ENCODE measurements at places on chromosomes 16 and 17.

- DNase-seq: no peak
Measured at GRCh38 chr17:35051579-35052240, 11.8 kb downstream of the RFFL start.

DNA sequence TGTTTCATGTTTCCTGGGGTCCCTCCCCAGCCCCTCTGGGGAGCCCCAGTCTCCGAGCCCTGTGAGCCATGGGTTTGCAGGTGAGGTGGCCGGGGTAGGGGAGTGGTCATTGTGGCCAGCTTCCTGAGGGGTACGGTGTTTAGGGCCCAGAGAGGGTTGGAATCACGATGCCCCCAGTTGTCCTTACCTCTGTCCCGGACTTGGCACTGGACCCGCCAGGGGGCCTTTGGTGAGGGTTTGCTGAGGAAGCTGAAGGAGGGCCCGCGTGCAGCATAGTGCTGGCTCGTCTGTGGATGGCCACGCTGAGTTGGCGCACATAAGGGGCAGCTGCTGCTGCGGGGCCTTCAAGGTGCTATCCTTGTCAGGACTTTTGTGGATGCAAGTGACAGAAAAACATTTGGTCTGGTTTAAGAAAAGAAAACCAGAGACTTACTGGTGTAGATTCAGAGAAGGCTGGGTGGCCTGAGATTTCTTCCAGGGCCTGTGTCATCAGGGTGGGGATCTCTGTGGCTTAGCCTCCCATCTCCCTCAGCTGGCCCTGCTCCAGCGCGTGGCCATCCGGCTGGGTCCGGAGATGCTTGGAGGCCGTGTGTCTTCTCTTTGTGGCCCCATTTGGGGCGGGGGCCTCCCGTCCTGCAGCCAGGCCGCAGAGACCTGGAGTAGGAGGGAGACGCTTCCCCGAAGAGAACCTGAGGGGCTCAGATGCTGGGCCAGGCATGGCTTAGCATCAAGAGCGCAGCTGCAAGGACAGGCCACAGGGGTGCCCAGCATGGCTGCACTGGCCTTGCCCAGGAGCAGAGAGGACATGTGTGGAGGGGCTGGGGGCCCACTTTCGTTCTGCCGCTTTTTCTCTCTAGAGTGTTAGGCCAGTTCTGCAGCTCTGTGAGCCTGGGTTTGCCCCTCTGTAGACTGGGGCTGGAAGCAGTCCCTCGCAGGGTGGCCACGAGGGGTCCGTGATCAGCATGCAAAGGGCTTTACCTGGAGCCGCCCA lies 33.7 kb upstream of the NUDT16L1 start:
- no peak for DNase-seq

DNA sequence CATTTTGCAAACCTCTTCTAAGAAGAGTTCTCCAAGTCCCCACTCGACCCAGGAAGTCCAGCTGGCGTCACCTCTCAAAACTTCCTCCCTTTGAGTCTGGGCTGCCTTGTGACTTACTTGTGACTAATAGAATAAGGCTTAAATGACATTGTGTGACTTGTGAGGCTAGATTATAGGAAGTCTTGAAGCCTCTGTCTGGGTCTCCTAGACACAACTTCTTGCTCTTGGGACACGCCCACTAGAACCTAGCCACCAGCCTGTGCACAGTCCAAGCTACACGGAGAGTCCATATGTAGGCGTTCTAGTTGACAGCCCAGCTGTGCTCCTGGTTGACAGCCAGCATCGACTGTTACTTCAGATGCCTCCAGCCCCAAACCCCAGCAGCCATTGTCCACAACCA lies 66.7 kb upstream of the TANC2 start:
- DNase-seq: no peak

GRCh38 chr17:77365584-77366186 lies 224.9 kb downstream of the SEC14L1 start:
- no peak for DNase-seq

DNA sequence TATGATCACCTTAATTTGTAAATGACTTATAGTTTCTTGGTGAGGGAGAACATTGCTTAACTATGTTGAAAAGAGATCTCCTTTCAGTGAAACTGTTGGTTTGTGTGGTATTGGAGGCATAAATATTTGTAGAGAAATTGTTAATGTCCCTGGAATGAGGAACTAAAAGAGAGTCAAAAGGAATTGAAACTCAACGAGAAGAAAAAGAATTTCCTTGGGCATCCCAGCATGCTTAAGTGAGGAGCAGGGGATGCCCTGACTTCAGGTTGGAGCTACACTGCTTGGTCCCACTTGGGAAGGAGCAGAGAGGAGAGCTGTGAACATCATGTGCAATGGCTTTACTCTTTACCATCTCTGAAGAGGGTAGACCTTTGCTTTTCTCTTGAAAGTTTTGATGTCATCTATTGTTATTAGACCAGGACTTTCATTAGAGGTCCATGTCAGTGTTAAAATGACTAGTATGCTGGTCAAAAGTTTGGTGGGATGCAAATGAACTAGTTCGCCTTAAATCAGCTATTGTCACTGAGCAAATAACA lies 21.7 kb downstream of the KRT23 start:
- DNase-seq: no peak

GRCh38 chr17:6159541-6160231 lies 89.5 kb downstream of the WSCD1 start:
- DNase-seq: no peak

DNA sequence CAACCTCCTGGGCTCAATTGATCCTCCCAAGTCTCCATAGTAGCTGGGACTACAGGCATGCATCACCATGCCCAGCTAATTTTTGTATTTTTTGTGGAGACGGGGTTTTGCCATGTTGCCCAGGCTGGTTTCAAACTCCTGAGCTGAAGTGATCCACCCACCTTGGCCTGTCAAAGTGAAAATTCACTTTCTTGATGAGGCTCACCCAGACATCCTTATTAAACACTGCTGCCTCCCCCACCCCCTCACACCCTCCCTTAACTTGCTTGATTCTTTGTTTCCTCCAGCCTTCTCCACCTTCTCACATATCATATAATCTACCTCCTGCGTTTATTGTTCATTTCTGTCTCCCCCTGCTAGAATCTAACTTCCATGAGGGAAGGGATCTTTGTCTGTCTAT lies 46.0 kb upstream of the TEX2 start:
- no peak for DNase-seq

- peak; percentile 67 for DNase-seq
Measured at GRCh38 chr17:1055751-1056645, 59.1 kb downstream of the TIMM22 start.

- no peak for DNase-seq
Measured at GRCh38 chr16:81614171-81614570, 164.9 kb upstream of the PLCG2 start.

DNA sequence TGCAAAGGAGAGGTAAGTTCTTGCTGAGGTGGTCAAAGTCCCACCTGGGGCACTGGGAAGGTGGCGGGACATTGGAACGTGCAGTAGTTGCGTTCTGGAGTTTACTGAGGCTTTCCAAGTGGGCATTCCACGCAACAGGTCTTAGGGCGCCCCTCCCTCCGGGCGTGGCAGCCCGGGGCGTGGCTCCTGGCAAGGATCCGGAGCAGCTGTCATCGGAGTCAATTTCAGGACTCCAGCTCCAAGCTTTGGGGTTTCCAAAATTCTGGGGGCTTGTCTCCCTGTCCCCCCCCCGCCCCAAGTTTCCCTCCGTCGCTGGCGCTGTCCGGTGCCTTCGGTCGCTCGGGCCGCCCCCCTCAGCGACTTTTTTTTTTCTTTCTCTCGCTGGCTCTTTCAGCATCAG lies 43.1 kb upstream of the AMZ2 start:
- DNase-seq: no peak

GRCh38 chr16:72487283-72487682 lies 315.3 kb upstream of the PMFBP1 start:
- no peak for DNase-seq

DNA sequence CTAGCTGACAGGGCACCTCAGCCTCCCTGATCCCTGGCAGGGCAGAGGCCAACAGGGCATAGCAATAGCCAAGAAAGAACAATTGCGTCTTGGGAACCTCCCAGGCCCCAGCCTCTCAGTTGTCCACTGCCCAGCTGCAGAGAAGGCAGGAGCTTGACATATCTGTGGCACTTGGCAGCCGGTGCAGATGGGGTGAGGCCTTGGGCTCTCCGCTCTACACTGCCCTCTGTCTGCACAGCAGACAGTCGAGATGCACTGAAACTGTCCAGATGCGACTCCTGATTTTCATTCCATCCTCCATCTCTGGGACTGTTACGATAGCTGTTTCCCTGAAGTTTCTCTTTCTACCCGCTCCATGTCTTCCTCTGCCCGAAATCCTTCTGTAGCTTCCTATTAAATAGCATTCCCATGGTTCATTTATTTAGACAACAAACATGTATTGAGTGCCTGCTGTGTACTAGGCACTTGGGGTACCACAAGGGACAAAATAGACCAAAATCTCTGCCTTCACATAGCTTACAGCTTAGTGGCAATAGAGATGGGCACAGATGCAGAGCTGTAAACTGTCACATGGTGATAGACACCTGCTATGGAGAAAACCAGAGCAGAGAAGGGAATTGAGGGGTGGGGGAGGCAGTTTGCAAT lies 3.3 kb downstream of the POLR3E start:
- DNase-seq: no peak

DNA sequence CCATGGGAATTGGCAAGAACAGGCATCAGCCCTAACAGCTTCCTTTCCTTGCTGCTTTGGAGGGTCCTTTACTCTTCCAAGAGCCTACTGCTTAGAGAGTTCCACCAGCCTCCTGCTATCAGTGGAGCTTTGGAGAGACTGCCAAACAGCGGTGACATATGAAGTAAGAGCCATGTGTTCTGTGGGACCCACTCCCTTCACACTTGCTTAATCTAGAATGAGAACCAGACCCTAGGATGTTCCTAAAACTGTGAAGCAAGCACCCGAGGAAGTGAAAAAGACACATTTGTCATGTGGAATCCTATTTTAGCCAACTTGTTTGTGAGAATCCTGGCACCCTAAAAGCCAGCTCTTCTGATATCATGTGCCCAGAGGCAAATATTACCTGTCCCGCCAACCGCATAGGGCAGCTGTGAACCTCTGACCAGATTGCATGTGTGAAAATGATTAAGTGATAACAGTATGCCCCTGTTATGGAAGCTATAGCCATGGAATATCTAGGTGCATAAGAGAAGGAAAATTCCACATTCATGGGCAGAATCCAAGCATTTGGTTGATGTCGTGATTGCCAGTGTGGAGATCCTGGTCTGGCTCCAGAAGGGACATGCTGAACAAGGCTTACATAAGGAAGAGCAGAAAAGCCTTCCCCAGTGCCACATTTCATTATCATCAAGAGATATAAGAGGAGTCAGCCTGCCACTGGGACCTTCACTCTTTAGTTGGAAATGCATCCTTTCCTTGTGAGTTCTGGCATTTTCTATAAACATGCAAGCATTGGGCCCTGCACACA lies 18.7 kb downstream of the RCVRN start:
- DNase-seq: no peak

- no peak for DNase-seq
Measured at GRCh38 chr17:49567104-49567521, 8.6 kb upstream of the NXPH3 start.

DNA sequence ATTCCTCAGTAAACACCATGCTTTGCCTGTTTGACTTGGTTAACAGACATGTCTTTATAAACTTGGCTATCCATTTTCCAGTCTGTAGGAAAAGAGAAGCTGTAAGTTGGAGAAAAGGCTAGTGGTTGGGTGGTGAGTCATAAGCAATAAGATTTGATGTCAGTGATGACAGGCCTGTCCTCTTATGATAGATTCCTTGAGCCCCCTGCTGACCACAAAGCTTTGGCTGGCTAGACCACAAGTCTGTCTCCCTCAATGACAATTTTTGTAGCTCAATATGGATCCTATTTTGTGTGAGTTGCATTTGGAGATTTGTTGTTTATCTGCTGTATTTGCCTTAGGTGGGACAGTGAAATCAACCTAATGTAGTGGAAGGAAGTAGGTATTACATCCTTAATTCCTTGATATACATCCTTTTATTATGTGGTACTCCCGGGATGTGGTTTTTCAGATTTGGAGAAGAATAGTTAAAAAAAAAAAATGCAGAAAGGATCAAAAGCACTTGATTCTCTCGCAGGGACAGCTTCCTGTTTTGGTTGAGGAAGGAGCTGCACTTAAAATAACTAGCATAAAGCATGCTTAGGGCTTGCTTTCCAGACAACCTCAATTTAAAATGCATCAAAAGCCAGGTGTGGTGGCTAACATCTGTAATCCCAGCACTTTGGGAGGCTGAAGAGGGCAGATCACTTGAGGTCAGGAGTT lies 67.4 kb downstream of the SIAH1 start:
- no peak for DNase-seq

DNA sequence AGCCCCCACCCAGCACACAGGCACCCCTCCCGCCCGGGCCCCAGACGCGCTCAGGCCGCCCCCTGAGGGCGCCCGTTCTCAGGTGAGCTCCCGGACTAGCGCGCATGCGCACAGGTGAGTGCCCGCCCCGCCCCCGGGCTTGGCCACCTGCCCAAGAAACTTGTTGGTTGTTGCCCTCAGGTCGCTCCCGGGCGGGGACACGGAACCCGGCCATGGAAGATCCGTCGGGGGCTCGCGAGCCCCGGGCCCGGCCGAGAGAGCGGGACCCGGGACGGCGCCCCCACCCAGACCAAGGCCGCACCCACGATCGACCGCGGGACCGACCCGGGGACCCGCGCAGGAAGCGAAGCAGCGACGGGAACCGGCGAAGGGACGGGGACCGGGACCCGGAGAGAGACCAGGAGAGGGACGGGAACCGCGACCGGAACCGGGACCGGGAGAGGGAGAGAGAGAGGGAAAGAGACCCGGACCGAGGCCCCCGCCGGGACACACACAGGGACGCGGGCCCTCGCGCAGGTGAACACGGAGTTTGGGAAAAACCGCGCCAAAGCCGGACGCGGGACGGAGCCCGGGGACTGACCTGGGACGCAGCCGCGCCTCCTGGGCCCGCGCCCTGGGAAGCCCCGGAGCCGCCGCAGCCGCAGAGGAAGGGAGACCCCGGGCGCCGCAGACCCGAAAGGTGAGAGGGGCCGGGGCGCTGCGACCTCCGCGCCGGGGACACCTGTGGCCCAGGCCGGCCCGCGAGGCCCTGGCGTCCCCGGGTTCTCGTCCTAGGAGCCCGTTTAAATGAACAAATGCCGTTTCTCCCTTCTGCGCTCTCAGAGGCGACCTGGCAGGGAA lies at the start of gene MARVELD3:
MARVELD3 (plus strand) TSS at position 167 of the 840 bp plus-strand sequence; CDS start at position 213, 46 bp downstream.
- peak; percentile 81 for DNase-seq

DNA sequence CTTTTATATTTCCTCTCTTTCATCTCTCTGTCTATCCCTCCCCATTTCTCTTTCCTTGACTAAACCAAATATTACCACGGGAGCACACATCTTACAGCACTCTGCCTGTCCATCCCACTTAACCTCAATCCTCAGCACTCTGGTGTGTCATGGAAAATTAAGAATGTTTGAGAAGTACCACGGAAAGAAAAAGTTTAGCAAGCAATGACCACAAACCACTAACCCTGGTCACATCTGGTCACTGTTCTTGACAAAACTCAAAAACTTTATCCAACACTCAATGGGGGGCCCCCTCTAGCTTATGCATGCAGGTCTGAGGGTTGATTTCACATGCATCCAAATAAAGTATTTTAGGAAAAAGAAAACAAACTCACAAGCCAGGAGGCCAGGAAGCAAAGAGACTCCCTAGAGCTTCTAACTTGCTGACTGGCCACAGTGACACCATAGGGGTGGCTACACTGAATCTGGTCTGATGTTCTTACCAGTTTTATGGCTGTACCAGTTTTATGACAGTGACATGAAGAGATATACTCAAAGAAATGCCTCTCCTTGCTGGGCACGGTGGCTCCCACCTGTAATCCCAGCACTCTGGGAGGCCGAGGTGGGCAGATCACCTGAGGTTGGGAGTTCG lies 229.2 kb downstream of the STX8 start:
- no peak for DNase-seq

Measured in right kidney (tissue), 9 donors.